ENCODE measurements at places on chromosomes 6 and 20.

DNA sequence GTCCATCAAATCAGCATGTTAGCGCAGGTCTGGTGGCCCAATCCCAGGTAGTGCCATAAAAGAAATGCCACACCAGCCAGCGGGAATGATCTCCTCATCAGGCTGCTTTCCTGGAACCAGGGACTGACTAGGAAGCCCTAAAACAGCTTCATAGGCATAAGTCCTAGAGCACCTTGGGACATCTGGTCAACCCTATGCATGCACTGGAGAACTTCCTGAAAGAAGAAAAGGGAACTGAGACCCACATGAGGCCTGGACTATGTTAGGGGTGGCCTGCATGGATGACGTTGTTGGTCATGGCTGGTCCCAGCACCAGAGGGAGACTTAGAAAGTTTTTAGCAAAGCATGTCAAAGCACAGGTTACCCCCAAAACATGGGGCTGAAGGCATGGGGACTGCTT is 7.6 kb upstream of the KCNK16 start:
- DNase-seq: no peak

DNA sequence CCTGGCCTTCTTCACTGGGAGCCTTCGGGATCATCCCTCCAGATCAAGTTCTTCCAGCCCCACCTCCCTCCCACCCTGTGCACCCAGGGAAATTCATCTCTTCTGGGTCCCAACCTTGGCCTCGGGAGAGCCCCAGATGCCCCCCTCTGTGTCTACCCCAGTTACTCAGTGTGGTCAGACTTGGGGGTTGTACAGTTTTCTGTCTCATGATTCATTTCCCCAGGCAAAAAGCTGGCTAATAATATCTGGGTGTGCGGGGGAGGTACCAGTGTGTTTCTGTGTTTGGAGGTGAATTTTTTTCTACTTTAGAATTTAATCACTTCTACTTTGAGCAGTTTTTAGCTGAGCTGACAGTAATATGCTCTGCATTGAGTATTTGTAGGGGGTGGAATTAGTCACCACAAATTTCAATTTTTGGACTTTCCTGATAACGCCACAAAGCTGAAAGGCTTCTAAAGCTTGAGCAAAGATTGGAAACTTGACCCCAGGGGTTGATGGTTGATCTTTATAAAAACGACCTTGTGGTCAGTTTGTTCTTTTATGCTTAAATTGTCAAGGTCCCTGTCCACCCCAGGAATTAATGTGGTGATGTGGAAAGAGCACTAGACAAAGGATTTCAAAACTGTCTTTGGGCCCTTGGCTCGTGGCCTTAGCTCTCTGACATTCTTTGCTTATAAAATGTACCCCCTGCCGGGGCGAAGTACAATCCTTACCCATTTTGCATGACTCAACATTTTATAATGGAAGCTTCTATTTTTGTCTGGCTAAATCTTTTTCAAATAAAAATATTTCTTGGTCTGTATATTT is 284.7 kb upstream of the TAB2 start:
- DNase-seq: no peak

DNA sequence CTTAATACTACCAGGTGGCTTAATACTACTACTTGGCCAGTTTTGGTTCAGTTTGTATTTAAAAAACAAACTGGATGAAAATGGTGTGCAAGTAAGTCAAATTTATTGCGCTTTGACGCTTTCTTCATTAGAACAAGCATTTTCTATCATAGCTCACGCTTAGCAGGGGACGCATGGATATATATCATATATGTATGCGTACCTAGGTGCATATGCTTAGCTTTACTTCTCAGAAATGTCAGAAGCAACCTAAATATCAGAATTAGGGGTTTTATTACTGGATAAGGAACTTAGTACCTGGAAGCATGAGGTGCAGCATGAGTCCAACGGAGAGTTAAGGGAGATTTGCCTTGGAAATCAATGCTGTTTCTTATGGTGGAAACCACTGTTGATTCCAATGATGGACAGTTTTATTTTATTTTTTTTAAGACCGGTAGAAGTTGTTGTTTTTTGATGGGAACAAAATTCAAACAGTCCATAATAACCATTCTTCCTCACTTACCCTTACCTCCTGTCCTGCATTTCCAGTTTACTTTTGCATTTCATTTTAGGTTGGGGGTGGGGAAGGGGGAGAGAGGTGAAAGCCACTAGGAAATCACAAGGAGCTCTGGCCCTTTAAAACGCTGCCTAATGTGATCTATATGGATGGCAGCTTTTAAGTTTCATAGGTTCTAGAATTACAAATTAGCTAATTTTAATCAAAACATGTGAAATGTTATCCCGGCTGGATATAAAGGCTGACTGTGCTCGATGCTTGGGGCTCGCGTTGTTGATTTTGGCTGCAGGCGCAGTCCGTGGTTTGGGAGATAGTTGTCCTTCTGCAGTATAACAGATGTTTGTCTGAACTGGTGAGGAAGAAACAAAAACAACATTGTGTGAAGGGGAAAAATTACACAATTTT is 2.1 kb downstream of the SOBP start:
- DNase-seq: no peak

- no peak for DNase-seq
Observed at GRCh38 chr20:46983466-46983865, 88.8 kb downstream of the EYA2 start.

DNA sequence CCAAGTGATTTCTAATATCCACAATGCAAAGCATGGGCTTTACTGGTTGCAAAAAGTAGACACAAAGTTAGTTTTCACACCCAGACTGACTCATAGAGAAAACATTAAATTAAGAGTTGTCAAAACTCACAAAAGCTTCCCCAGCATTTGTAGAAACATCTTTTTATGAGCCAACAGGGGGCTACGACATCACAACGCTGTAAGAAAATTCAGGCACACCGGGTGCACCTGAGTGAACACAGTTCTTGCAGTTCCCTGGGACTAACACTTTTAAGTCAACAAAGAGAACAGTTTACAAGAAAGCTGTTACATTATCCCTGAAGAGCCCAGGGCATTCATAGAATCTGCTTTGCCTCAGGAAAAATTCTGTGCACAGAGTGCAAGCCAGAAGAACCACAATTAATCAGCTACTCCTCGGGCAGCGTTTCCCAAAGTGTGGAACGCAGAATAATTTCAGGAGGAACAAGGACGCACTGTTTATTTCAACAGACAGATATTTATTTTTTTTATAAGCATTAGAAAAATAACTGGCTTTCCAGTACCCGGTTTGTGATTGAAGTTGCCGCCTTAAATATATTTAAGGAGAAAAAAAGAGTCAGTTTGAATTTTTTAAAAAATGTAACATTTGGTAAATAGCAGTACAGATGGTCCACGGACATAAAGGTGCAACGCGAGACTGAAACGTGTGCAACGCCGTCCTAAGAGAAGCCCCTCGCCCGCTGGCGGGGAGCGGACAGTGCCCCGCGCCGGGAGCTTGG is 1.2 kb downstream of the NCOA5 start:
- peak; percentile 21 for DNase-seq

- no peak for DNase-seq
Observed at GRCh38 chr6:16993396-16993795, 108.5 kb upstream of the STMND1 start.

DNA sequence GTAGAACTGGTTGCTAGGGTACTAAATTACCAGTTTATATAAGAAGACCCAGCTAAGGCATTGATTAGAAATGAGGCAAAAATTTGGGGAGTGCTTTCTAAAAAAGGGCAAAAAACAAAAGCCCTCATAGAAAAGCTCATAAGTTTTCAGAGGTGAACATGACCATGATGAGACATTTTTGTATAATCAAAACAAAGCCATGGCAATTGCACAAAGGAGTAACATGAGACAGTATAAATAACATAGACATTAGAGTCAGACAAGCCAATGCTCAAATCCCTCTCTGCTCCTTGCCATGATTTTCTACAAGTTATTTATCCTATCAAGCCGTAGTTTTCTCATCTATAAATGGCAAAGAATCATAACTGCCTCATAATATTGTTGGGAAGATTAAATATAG is 112.2 kb upstream of the ADTRP start:
- no peak for DNase-seq

DNA sequence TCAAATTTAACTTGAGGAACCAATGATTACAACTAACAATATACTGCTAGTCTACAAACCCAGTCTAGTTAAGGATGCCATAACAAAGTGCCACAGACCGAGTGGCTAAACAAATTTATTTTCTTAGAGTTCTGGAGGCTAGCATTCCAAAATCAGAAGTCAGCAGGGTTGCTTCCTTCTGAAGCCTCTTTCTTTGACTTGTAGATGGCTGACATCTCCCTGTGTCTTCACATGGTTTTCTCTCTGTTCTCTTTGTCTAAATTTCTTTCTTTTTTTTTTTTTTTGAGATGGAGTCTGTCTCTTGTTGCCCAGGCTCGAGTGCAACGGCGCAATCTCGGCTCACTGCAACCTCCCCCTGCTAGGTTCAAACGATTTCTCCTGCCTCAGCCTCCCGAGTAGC is 56.1 kb downstream of the NCOA3 start:
- no peak for DNase-seq

GRCh38 chr6:85464260-85464644 is 14.4 kb downstream of the NT5E start:
- DNase-seq: no peak

Measured in K562 (cell line).